ENCODE measurements at places on chromosomes 7 and 10.

GRCh38 chr7:47647918-47648250, 66.0 kb upstream of the TNS3 start:
- no peak for DNase-seq

DNA sequence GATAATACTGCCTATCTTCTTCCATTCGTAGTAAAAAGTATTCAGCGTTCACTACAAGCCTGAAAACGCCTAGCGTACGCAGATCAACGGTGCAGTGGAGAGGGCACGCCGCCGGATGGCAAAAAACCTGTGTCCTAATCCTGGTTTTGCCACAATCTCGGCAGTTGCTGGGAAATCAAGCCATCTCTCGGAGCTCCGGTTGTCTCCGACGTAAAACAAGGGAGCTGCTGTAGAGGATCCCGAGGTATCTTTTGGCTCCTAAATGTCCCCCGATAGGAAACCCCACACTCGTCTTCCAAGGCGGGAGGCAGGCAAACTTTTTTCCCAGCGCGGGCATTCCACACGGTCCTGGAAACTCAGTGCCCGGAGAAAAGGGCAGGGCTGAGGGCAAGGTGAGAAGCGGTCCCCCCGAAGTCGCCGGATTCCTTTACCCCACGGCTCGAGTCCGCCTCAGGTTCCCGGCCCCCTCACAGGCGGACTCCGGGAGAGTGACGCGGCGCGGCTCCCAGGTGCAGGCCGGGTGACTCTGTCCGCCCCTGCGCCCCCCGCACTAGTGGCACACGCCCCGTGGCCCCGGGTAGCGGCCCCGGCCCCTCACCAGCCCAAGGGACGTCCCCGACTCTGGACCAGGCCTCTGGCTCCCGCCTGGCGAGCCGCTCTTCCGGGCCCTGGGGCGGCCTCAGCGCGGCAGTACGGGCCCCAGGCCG, 649 bp downstream of the IDE start:
- no peak for DNase-seq

GRCh38 chr10:8435186-8436055, 380.9 kb downstream of the GATA3 start:
- DNase-seq = no peak

- no peak for DNase-seq
Observed at GRCh38 chr7:145850636-145851035, 266.0 kb upstream of the CNTNAP2 start.

- no peak for DNase-seq
Observed at GRCh38 chr7:28076423-28077200, 104.0 kb downstream of the JAZF1 start.

DNA sequence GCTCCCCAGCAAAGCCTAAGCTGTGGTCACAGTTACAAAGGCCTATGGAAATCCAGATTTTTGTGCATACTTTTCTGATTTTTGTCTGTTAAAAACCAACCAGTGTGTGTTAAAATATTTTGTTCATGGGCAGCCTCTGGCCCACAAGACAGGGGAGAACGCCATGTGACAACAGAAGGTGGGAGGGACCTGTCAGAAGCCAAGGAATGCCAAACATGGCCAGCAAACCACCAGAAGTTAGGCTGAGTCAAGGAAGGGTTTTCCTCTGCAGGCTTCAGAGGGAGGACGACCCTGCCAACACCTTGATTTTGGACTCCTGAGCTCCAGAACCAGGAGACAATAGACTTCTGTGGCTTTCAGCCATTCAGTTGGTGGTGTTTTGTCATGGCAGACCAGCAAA, 127.3 kb downstream of the CUL2 start:
- DNase-seq = no peak

DNA sequence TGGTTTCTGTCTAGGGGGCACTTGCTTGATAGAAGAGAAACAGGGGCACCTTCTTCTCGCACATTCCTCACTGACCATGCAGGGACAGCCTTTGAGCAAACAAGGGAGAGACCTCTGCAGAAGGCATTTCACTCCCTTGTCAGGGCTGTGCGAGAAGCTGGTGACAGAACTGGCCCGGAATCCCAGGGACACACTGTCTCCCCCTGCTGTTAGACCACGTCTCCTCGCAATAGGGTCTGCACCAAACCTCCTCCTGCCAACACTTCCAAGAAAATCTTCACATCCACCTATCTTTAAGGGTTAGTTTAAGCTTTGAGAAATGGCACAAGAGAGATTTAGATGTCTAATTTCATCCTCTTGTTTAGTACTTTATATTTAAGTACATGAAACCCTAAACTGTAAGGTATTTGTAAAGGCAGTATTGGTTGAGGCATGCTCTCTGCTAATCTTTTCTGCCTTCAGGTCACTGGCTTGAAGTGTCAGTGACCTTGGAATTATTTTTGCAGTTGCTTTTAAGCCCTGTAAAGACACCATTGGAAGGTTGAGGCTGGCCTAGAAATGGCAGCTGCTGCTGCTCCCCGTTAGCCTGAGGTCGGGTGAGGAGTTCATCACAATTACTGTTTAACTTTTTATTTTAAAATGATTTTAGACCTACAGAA, 37.0 kb downstream of the RBM20 start:
- no peak for DNase-seq

- DNase-seq = no peak
Observed at GRCh38 chr10:77820349-77820748, 106.2 kb downstream of the DLG5 start.

GRCh38 chr7:27214239-27214950, 14.5 kb upstream of the HOXA13 start:
- DNase-seq = no peak

DNA sequence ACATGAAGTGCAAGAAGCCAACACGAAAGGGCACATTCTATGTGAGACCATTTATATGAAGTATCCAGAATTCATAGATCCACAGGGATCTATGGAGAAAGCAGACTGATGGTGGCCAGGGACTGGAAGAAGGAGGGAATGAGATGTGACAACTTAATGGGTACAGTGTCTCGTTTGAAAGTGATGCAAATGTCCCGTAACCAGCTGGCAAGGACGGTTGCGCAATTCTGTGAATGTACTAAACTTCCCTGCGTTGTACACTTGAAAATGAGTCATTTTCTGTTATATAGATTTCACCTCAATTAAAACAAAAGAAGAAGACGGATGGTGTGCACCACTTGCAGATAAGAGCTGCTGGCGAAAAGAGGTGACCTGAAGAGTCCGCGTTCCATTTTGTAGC, 861.1 kb downstream of the TYW1 start:
- DNase-seq = no peak

DNA sequence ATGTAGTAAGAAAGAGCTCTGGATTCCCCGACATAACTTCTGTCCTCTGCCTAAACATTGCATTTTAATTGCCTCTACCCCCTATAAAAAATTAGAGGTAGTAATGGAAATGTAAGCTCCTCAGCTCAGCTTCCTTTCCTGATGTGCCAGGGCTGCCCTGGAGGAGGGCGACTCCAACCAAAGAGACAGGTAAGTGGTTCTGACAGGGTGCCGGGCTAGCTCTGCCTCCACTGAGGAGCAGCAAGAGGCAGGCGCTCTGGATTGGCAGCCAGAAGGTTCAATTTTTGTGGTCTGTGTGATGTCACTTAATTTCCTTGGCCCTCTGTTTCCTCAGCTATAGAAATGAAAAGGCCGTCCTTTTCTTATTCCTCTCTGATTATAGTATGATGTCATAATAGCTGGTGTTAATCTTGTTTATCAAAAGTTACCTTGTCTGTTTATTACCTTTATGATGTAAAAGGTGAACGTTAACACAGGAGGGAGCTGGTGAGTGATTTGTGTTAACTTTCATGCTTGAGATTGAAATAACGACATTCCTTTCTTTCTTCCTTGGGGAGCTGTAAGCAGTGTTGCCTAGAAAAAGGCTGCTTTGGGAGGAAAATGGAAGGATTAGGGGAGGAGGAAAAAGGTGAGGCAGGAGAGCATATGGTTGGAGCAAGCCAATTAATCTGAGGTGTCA, 51.8 kb downstream of the ANLN start:
- no peak for DNase-seq

DNA sequence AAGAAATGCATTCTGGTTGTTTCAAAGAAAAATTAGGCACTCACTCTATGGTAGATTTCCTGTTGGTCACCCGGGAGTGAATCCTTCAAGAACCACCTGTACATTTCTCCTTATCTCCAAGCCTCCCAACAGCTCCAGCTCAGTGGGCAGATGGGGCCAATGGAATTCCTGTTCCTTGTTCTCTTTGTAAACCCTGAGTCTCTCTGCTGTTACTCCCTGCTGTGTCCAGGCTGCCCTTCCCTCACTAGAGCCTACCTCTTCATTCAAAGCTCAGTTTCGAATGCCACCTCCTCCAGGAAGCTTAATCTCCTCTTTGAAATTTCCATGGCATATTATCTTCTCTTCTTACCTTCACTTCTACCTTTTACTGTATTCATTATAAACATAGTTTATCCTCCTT, 3.5 kb upstream of the BMPER start:
- DNase-seq = no peak

GRCh38 chr10:71964098-71964742, at the start of gene CHST3:
Gene CHST3, plus strand, starts transcription at chr10:71964395. Its CDS starts 41,448 bp downstream, at chr10:72005843.
- DNase-seq = no peak

GRCh38 chr7:73618538-73618937, 5.8 kb downstream of the MLXIPL start:
- no peak for DNase-seq

GRCh38 chr10:5293691-5294550, 70.8 kb upstream of the UCN3 start:
- no peak for DNase-seq

DNA sequence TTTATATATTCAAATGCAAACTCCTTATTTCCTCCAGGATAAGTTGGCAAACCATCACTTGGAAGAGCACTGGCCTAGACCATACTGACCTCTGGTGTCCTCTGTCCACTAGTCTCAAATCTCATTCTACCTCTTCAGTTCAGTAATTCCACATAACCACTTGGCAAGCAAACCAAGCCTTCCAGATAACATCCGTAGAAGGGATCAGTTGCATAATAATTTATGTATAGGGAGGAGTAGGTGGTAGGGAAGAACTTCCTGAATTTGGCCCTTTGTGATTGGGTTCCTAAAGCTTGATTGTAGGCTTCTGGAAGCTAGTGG, 55.0 kb downstream of the WAC start:
- no peak for DNase-seq

- no peak for DNase-seq
Observed at GRCh38 chr7:29457565-29458011, 106.0 kb upstream of the PRR15 start.

DNA sequence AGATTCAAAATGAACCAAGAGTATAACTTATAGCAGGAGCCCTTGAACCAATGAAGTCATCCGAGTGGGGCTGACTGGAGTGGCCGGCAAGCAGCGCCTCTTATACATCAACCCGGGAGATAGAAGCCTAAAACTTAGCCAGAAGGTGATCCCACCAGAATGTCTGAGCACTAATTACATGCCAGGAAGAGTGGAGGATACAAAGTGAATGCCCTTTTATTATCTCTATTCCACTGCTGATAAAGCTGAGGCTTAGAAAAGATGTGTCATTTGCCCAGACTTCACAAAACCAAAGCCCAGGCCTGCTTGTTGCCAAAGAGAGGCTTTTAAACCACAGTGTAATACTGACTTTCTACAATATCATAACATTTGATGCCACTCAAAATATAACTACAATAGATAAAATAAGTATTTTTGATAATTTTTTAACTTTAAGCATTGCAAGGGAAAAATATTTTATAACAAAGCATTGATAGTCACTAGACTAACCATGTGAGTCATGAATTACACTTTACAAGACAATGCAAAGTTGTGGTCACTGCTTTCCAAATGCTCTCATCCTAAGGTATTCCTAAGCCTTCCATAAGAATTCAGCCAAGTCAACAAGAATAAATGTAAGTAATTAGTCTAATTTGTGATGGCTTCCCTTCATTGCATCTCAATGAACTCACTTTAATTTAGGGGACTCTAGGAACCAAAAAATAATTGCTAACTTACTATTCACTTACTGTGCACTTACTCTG, 58.6 kb upstream of the ARID5B start:
- no peak for DNase-seq

DNA sequence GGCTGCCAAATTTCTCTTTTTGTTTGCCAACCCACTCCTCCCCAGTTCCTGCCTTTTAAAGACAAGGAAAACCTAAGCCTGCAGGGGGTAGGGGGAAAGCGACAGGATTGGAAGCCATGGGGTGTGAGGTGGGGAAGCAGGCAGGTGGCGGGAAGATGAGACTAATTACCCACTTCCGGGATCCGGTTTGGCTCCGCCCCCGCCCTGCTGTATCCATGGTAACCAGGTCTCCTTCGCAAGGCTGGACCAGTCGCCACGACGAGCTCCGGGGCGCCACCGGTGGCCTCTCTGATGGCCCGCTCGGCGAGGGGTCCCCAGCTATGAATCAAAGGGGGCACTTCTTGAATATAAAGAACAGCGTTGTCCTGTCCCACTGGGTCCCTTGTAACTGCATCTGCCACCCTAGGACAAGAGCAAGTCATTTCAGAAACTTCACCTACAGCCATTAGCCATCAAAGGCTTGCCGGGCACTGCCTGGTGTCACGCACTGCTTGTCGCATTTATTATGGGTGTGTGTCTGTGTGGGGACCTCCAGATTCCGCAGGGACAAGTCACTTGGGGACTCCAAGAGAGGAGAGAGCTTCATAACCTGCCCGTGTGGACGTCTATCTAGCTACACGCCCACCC, 55.4 kb upstream of the LMTK2 start:
- peak; percentile 45 for DNase-seq

- no peak for DNase-seq
Observed at GRCh38 chr10:79483299-79483698, 29.0 kb upstream of the EIF5AL1 start.

GRCh38 chr7:20132585-20132984, 84.6 kb downstream of the MACC1 start:
- DNase-seq = no peak

DNA sequence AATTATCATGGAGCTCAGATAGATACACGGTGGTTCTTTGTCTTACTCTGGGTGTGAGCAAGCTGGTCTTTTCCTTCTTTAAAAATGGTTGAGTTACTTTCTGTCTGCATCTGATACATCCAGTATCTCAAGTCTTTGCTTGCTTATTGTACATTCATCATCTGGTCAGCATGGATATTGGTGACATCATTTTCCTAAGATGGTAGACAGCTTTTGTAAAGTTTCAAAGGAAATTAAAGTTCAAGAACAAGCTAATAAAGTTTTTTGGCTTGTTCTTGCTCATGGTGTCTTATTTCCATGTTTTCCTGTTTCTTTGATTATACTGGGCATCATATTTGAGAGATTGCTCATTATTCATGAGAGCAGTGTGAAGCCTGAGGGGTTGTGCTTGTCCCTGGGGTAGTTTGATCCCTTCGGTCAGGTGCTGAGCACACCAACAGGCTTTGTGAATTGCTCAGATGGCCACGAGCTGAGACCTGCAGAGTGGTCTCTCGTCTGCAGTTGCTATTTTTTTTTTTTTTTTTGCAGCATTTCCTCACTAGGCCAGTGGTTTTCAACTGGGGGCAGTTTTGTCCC, 38.5 kb downstream of the MGMT start:
- DNase-seq = no peak
